GM23338 (cell line): ENCODE measurements at places on chromosomes 11 and 22. TPM values are rescaled to one million over a fixed set of nuclear protein-coding genes. Genes with fewer than 3 reads are reported as not detected.
A peak's percentile ranks its signal among the peaks of the same experiment; 100 is the strongest.

DNA sequence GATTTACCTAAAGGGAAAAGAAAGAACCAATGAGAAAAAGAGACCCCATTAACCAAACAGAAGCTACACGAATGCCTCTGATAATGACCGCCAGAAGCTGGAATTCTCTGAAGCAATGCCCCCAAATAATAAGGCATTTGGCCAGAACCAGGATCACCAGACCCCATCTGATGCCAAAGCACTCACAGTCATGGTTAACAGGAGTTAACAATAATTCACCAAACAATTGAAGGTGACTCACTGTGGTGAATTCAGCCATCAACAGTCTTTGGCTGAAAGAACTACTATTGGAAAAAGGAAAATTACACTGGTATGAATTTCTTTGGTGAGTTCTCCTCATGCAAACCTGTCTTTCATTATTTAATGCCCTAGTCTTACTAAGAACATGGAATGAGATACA lies 21.9 kb upstream of the NFRKB start:
- no peak overlapping the region for H3K27ac ChIP-seq
- H3K4me3 ChIP-seq = no peak overlapping the region
- no peak for DNase-seq
- H3K4me1 ChIP-seq = no peaks in the 10 kb centered on the region
- H3K36me3 ChIP-seq = peaks cover 11% of the 10 kb centered on the region
- no peaks in the 10 kb centered on the region for H3K27me3 ChIP-seq

DNA sequence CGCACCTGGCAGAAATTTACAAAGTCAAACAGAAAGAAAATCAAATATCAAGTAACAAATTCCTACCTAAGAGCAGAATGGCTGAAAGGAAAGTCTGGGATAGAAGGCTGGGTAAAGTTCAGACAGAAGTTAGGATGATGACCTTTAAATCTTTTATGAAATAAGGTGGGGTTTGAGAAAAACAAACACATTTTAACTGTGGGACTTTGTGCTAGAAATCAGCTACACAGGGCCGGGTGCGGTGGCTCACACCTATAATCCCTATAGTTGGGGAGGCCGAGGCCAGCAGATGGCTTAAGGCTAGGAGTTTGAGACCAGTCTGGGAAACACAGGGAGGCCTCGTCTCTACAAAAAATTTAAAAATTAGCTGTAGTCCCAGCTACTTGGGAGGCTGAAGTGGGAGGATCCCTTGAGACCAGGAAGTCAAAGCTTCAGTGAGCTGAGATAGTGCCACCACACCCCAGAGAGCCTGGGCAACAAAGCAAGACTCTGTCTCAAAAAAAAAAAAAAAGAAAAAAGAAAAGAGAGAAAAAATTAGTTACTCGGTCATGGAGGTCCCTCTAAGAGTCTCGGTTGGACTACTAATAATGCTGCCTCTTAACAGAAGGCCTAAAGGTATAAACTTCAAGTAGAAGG lies 119.7 kb upstream of the BID start:
- no peak for DNase-seq
- peaks cover under 1% of the 10 kb centered on the region; the same call in 1 of the 2 replicates for H3K36me3 ChIP-seq
- H3K27ac ChIP-seq = no peak overlapping the region

DNA sequence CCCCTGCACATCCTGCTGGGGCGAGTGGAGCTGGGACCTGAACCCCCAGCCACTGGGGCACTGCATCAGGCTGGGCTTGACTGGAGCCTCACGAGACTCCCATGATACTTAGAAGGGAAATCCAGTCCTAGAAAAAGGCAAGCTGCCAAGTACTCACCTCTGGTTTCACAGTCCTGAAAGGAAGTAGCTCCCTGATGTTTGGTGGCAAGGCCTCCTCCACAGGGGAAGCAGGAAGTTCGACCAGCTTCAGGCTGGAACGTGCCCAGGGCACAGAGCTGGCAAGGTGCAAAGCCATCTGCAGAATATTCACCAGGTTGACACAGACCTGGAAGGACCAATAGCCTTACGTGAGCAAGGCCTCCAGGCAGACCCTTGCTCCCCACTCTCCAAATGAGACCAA lies 26.8 kb upstream of the NRIP3 start:
- no peak for DNase-seq
- H3K36me3 ChIP-seq = no peaks in the 10 kb centered on the region
- no peaks in the 10 kb centered on the region for H3K27me3 ChIP-seq
- no peak overlapping the region for H3K4me3 ChIP-seq
- H3K4me1 ChIP-seq = no peaks in the 10 kb centered on the region

DNA sequence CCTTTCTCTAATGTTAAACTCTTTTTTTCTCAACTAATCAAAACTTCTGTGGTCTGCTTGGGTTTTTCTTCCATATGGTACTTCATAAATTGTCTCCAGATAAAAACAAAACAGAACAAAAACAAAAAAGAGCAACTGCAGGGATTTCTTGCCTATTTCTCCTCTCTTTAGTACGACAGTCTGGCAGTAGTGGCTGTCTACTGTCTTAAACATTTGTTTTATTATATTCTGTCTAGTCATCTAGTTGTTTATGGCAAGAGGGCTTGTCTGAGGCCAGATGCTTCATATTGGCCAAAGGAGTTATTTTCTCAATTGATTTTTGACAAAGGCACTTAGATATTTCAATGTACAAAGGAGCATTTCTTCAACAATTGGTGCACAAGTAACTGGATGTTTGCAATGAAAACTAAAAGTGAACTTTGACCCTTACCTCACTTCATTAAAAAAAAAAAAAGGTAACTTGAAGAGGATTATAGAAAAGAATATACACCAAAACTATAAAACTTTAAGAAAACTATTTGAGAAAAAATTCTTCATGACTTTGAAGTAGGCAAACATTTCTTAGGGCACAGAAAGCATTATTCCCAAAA lies 404.2 kb downstream of the LUZP2 start:
- H3K4me3 ChIP-seq = no peak overlapping the region
- H3K36me3 ChIP-seq = no peaks in the 10 kb centered on the region
- no peak overlapping the region for H3K27ac ChIP-seq
- H3K27me3 ChIP-seq = no peaks in the 10 kb centered on the region

DNA sequence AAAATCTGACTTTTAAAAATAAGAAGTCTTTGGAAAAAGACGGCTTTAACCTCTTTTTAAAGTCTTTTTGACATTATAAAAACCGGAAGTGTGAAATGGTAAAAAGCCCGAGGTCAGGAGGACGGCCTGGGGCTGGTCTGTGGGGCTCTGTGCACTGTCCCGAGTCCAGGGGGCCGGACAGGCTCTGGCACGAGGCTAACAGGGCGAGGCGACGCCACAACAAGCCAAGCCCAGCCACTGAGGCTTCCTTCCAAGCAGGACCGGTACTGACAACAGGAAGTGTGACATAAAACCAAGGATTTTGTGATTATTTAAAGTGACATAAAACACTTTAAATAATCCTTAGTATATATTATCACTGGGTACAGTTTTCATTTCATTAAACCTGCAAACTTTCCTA lies 39.2 kb downstream of the BRD1 start:
- H3K27me3 ChIP-seq = no peaks in the 10 kb centered on the region
- no peak for DNase-seq
- H3K36me3 ChIP-seq = no peaks in the 10 kb centered on the region; the same call in 1 of the 2 replicates
- 0 out of 2 replicates have a peak overlapping the region, but pooled peaks have one; percentile 59 for H3K27ac ChIP-seq
- no peaks in the 10 kb centered on the region for H3K4me1 ChIP-seq

- DNase-seq = peak; percentile 64
- H3K27me3 ChIP-seq = no peaks in the 10 kb centered on the region
- H3K4me1 ChIP-seq = no peaks in the 10 kb centered on the region
- H3K36me3 ChIP-seq = no peaks in the 10 kb centered on the region
- H3K4me3 ChIP-seq = no peak overlapping the region
- peak overlapping the region; percentile 79; the same call in 1 of the 2 replicates for H3K27ac ChIP-seq
These were observed 101.6 kb downstream of the SWAP70 start for GRCh38 chr11:9765320-9766101.

- no peak overlapping the region for H3K4me3 ChIP-seq
- H3K27ac ChIP-seq = no peak overlapping the region
- H3K36me3 ChIP-seq = no peaks in the 10 kb centered on the region
- no peaks in the 10 kb centered on the region for H3K27me3 ChIP-seq
- H3K4me1 ChIP-seq = no peaks in the 10 kb centered on the region
These were observed 123.8 kb upstream of the CCDC179 start for GRCh38 chr11:22984045-22984444.

- H3K4me3 ChIP-seq = no peak overlapping the region
- no peaks in the 10 kb centered on the region for H3K27me3 ChIP-seq
- no peak overlapping the region for H3K27ac ChIP-seq
- no peaks in the 10 kb centered on the region for H3K4me1 ChIP-seq
These were observed 6.2 kb upstream of the RGL4 start for GRCh38 chr22:23684561-23685031.

GRCh38 chr22:35860087-35860733 lies 142.5 kb downstream of the APOL5 start:
- DNase-seq = no peak
- H3K36me3 ChIP-seq = no peaks in the 10 kb centered on the region
- H3K4me1 ChIP-seq = peaks cover 40% of the 10 kb centered on the region
- H3K4me3 ChIP-seq = no peak overlapping the region
- H3K27ac ChIP-seq = no peak overlapping the region

- no peaks in the 10 kb centered on the region for H3K27me3 ChIP-seq
- no peaks in the 10 kb centered on the region for H3K36me3 ChIP-seq
- no peak overlapping the region for H3K4me3 ChIP-seq
- no peak overlapping the region for H3K27ac ChIP-seq
- H3K4me1 ChIP-seq = peaks cover 18% of the 10 kb centered on the region
These were observed 78.5 kb downstream of the BUD13 start for GRCh38 chr11:116694349-116694725.

GRCh38 chr11:111388420-111388819 lies 9.3 kb upstream of the POU2AF1 start:
- H3K36me3 ChIP-seq = no peaks in the 10 kb centered on the region
- H3K27me3 ChIP-seq = no peaks in the 10 kb centered on the region
- H3K27ac ChIP-seq = no peak overlapping the region
- DNase-seq = no peak
- no peaks in the 10 kb centered on the region for H3K4me1 ChIP-seq

- no peak for DNase-seq
- no peak overlapping the region for H3K4me3 ChIP-seq
- no peaks in the 10 kb centered on the region; the same call in 1 of the 2 replicates for H3K36me3 ChIP-seq
- peaks cover 5% of the 10 kb centered on the region; the same call in 1 of the 2 replicates for H3K4me1 ChIP-seq
- no peaks in the 10 kb centered on the region for H3K27me3 ChIP-seq
- no peak overlapping the region for H3K27ac ChIP-seq
These were observed 1.2 kb downstream of the SLC22A25 start for GRCh38 chr11:63242089-63242781.

DNA sequence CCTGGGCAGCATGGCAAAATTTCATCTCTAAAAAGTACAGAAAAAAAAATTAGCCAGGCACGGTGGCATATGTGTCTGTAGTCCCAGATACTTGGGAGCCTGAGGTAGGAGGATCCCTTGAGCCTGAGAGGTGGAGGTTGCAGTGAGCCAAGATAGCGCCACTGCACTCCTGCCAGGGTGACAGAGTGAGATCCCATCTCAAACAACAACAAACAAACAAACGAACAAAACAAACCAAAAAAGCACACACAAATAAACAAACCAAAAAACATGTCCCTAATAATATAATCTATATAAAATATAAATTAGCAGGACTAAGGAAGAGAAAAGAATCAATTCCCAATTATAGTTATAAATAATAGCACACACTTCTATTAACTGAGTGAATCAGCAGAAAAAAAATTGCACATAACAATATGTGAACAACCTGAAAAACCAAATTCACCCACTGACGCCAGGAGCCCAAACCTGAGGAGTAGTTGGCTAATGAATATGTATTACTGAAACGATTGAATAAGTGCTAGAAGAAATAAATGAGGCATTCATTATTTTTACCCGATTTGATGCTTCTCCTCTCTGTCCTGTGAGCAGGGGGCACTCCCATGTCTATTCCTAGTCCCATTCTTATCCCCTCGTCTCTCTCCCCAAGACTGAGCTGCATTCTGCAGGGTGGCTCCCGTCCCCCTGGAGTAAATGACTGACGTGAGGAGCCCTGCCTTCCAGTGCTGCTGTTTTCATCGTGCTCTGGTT lies 108.2 kb upstream of the TOP3B start:
- H3K36me3 ChIP-seq = no peaks in the 10 kb centered on the region
- no peaks in the 10 kb centered on the region for H3K4me1 ChIP-seq
- no peak overlapping the region for H3K4me3 ChIP-seq
- no peak overlapping the region for H3K27ac ChIP-seq
- no peak for DNase-seq

GRCh38 chr11:35714882-35715627 lies 52.5 kb downstream of the TRIM44 start:
- H3K27ac ChIP-seq = no peak overlapping the region
- no peaks in the 10 kb centered on the region for H3K36me3 ChIP-seq
- H3K4me1 ChIP-seq = peaks cover 7% of the 10 kb centered on the region; the same call in 1 of the 2 replicates
- no peaks in the 10 kb centered on the region for H3K27me3 ChIP-seq
- H3K4me3 ChIP-seq = no peak overlapping the region

DNA sequence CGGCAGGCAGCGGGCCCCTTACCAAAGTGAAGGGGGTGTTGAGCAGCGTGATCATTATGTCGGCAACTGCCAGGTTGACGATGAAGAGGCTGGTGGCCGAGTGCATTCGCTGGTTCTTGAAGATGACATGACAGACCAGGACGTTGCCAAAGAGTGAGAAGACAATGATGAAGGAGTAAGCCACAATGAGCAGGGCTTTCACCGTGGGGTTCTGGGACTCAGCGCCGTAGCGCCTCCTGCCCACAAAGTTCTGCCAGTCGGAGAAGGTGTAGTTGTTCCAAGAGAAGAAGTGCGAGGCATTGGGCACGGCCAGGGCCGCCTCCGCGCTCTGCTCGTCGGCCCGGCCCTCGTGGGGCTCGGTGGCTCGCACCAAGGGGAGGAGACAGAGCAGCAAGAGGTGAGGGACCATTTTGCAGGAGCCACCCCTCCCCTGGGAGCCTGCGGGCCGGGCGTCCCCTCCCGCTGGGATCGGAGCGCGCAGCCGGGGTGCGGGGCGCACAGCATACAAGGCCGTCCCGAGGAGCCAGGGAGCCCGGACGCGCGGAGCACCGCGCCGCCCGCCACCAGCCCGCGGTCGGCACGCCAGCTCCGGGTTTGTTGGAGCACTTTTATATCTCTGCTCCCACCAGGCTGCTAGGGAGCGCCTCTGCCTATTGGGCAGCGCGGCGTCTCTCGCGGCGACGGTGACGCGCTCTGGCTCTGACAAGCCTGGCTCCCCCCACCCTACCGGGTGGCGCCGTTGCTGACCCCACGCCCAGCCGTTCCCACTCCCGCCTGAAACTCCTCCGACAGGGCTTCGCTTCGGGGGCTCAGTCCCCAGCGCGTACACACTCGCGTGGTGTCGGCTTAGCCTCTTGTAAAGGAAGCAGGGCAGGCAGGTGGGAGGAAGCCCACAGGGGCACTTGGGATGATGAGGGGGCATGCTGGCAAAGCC lies at the start of gene GPR83:
Gene GPR83 (minus strand): TSS at position 581 of the 934 bp plus-strand sequence. CDS start 172 bp downstream, at position 409.
- peaks cover 12% of the 10 kb centered on the region for H3K4me1 ChIP-seq
- peak within 1 kb of the TSS; percentile 75 for H3K4me3 ChIP-seq
- no peak within 1 kb of the TSS for H3K27ac ChIP-seq
- no peaks in the 10 kb centered on the region for H3K36me3 ChIP-seq

- no peak overlapping the region for H3K4me3 ChIP-seq
- no peaks in the 10 kb centered on the region for H3K27me3 ChIP-seq
- no peaks in the 10 kb centered on the region for H3K36me3 ChIP-seq
- H3K27ac ChIP-seq = no peak overlapping the region
- DNase-seq = no peak
- H3K4me1 ChIP-seq = no peaks in the 10 kb centered on the region
These were observed 36.5 kb downstream of the OSBPL5 start for GRCh38 chr11:3128356-3129180.

Gene MAPK8IP2
- 2.8 and 3.5 TPM in 2 replicates for total RNA-seq

Gene CARD16
- total RNA-seq = not detected in 2 replicates

Gene LINC01488
- not detected in 2 replicates for total RNA-seq

Gene CBLIF
- not detected in 2 replicates for total RNA-seq

Gene LUZP2
- total RNA-seq = 2.6 and 9.2 TPM in 2 replicates

Gene MTCH2
- 90.9 and 92.0 TPM in 2 replicates for total RNA-seq

Gene OR2AG2
- 0.31 and 0.45 TPM in 2 replicates for total RNA-seq

Gene POU2AF2
- total RNA-seq = not detected in 2 replicates

Gene ELFN2
- total RNA-seq = 0.35 and 0.62 TPM in 2 replicates
